ENCODE measurements at places on chromosomes 11 and 22. TPM values are rescaled to one million over a fixed set of nuclear protein-coding genes. Genes with fewer than 3 reads are reported as not detected.

- DNase-seq, result no peak
These were observed 7.8 kb upstream of the FANCF start for GRCh38 chr11:22633354-22633902.

- DNase-seq, result no peak
These were observed 4.5 kb downstream of the PATE1 start for GRCh38 chr11:125750629-125751028.

Gene MPZL2
- 0.69 TPM for total RNA-seq

Gene CATSPERZ
- total RNA-seq, result not detected

All from naive thymus-derived CD4-positive, alpha-beta T cell (primary cell).